ENCODE measurements at places on chromosomes 6 and 20. TPM values are rescaled to one million over a fixed set of nuclear protein-coding genes. Genes with fewer than 3 reads are reported as not detected.

The KIF13A gene
- not detected for total RNA-seq

The CFAP61 gene
- not detected for total RNA-seq

The MTFR2 gene
- total RNA-seq: 24.2 TPM

The RBPJL gene
- not detected for total RNA-seq

The ANKRD66 gene
- not detected for total RNA-seq

The LY6G6D gene
- not detected for total RNA-seq

DNA sequence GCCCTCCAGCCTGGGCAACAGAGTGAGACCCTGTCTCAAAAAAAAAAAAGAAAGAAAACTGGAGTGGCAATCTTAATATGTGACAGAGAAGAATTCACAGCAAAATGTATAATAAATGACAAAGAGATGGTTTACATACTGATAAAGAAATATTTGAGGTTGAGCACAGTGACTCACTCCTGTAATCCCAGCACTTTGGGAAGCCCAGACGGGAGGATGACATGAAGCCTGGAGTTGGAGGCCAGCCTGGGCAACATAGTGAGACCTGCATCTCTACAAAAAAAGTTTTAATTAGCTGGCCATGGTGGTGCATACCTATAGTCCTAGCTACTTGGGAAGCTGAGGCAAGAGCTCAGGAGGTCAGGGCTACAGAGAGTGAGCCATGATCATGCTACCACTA is 12.4 kb upstream of the DEFB118 start:
- no peak for DNase-seq

DNA sequence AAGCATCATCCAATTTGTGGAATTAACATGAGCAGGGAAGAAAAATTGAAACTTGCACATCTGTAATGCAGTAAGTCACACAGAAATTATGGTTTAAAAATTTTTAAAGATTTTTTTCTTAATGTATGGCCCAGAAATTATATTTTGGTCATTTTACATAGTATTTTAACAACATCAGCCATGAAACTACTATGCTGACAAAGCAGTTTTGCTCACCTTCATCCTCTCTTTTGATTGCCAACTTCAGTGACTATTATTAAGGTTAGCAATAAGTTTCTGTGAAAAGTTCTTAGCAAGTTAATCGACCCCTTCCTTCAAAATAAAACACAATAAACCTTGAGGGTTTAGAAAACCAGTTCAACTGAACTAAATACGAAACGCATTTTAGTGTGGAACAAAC is 1347.0 kb downstream of the EPHA7 start:
- DNase-seq: no peak

- no peak for DNase-seq
Observed at GRCh38 chr6:5217356-5217755, 43.4 kb downstream of the LYRM4 start.

GRCh38 chr6:14964556-14965270 is 281.2 kb upstream of the JARID2 start:
- DNase-seq: no peak

- no peak for DNase-seq
Observed at GRCh38 chr20:43849496-43850186, 65.0 kb upstream of the TOX2 start.

DNA sequence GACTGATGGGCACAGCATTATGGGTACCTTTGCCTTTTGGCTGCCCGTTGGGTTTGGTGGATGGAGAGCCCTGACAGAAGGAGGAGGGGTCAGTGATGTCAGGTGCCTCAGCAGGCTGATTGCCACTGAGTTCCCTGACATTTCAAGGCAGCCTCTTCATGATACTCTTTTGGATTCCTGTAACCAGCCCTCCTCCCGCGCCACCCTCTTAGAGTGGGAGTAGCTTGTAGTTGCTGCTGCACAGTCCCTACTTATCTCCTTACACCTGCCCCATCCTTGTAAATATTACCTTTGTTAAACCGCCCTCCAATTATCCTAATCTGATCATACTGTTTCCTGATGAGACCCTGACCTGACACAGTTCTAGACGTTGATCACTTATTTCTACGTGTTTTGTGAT is 140.0 kb downstream of the CFAP61 start:
- DNase-seq: no peak

DNA sequence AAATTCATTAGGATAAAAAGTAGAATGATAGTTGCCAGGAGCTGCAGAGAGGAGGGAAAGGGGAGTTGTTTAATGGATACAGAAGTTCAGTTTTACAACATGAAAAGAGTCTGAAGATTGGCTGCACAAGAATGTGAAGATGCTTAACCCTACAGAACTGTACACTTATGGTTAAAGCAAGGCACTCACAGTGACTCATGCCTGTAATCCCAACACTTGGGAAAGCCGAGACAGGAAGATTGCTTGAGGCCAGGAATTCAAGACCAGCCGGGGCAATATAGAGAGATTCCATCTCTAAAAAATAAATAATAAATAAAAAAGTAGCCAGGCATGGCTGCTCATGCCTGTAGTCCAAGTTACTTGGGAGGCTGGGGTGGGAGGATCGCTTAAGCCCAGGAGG is 174.0 kb downstream of the TASP1 start:
- DNase-seq: no peak

DNA sequence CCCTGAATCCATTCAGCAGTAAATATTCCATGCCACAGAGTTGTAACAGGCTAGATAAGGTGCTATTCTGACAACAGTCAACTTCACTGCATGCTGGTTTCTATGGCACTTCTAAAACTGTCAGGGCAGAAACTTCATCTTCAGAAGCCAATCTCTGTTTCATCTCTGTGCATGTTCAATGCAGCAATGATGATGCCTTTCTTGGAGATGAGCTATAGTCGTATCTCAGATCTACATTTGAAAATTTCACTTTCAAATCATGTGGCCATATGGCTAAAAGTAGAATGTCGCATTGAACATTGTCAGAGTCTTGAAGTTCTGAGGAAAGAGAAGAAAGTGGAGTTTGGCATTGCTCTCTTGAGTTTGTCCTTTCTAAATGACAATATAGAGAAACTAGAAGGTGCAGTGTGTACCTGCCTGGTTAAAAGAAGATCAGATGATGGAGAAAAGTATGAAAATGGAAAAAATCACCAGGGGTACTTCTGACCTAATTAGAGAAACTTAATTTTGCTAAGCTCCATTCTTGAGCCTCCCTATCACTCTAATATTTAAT is 49.0 kb upstream of the VSTM2L start:
- DNase-seq: no peak

DNA sequence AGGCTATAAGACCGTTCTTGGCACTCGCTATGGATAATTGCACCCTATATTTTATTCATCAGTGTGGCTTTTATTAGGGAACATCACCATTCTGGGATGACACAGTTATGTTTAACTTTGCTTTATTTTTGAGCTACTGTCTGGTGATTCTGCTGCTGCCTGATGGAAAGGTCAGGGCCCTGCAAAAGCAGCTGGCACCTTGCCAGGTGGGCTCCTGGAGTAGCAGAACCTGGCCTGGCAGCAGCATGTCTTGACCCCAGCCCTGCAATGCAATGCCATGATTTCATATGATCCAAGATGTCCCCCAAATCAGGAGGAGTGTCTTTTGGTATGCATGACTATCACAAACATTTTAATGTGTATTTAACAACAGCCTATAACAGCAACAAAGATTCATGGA is 228.4 kb upstream of the RSPO3 start:
- DNase-seq: no peak

GRCh38 chr6:119312875-119313338 is 36.7 kb downstream of the MAN1A1 start:
- peak; percentile 52 for DNase-seq

DNA sequence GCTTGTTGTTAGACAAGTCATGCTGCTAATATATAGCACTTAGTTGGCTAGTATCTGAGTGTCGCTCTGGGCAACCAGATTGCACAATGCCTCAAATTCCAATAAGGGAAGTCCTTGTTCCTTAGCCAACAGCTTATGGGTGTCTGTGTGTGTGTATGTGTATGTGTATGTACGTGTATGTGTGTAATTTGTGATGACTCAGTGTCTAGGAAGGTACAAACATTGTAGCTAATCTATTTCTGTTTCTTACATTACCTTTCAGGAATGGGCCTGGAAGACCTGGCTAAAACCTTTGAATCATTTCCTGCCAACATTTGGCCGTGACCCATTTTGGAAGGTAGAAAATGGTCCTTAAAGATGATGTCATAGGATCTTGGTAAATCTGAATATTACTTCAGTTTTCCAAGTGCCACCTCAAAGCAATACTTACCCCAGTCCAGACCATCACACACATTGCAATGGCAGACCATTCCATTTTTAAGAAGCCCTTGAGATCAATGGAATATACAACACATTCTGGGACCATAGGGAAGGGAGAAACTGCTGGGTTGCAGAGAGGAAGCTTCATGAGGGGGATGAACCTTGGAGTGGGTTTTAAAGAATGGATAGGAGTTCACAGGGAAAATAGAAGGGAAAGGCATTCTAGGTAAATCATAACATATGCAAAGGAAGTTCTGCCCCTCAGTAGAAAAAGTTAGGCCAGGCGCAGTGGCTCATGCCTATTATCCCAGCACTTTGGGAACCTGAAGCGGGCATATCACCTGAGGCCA is 25.1 kb downstream of the NEDD9 start:
- no peak for DNase-seq

GRCh38 chr20:33672426-33673113 is 1.7 kb downstream of the NECAB3 start:
- DNase-seq: no peak

DNA sequence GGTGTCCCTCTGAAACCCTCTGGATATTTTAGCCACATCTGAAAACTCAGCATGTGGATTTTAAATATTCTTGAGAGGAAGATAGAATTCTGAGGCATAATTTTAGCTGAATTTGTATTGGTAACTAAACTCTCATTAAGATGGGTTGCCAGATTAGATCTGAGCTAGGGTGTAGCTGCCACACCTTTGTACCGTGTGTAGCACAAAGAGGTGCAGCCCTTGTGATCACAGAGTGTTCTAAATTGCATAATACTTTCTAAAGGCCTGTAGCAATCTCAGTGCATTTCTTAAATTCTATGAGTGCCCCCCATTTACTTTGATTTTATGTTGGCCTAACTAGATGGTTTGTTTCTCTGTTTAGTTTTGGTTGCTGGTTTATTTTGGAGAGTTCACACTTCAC is 53.0 kb downstream of the FLRT3 start:
- no peak for DNase-seq

GRCh38 chr6:34300332-34300751 is 51.5 kb upstream of the SMIM29 start:
- no peak for DNase-seq

DNA sequence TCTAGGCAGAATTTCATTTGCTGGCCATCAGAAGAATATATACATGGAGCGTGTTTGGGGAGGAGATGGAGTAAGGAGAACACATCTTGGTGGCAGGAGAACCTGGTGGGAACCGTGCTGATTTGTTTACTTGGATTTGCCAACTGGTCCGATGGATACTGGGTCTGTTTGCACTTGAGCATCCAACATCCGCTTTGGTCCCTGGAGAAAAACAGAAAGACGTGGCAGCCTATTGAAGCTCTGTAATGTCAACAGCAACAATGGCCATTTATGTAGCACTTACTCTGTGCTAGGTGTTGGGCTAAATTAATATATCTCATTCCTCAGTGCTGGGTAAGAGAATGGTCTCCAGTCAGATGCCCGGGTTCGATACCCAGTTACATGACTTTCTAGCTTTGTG is 125.6 kb downstream of the BCAS1 start:
- DNase-seq: no peak

GRCh38 chr6:92840246-92840930 is 579.0 kb downstream of the EPHA7 start:
- DNase-seq: no peak

DNA sequence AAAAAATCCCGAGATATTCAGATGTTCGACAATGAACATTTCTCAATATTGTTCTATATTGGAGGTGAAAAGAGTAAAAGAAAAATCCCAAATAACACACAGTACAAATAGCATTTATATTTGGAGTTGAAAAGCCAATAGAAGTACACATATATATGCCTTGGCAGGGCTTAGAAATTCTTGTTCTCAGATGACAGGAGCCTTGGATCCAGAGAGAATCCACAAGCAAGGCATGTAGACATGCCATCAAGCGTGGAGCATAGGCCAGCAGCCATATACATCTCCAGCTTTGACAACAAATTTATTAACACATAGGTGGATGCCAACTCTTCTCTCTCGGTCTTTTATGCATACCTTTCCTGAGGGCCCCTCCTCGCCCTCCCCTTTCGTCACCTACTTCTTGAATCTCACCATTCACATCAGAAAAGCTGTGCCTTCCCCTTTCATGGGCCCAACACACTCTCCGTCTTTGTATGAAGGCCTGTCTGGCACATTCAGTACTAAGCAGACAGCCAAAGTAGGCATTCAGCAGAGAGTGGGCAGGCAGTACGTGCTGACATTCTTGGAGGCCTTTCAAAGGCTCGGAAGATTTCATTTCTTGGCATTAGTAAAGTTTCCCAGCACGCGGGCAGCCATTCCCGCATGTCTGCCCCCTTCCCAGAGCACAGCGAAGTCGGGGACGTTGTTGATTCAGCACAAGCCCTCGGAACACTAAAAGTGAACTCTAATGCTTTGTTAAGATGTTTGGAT is 18.2 kb downstream of the NEDD9 start:
- no peak for DNase-seq

DNA sequence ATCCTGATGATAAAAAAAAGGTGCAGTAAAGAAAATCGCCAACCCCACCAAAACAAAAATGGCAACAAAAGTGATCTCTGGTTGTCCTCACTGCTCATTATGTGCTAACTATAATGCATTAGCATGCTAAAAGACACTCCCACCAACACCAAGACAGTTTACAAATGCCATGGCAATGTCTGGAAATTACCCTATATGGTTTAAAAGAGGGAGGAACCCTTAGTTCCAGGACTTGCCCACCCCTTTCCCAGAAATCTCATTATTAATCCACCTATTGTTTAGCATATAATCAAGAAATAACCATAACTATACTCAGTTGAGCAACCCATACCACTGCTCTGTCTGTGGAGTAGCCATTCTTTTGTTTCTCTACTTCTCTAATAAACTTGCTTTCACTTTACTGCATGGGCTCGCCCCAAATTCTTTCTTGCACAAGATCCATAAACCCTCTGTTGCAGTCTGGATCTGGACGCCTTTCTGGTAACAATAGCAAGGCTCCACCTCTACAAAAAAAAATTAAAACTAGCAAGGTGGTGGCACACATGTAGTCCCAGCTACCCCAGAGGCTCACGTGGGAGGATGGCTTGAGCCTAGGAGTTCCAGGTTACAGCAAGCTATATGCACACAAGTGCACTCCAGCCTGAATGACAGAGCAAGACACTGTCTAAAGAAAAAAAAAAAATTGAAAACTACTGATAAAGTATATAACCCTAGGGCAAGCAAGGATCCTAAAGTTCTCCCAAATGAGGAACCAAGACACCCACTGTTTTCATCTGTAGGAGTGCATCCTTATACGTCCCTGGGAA is 278.8 kb upstream of the JARID2 start:
- no peak for DNase-seq

DNA sequence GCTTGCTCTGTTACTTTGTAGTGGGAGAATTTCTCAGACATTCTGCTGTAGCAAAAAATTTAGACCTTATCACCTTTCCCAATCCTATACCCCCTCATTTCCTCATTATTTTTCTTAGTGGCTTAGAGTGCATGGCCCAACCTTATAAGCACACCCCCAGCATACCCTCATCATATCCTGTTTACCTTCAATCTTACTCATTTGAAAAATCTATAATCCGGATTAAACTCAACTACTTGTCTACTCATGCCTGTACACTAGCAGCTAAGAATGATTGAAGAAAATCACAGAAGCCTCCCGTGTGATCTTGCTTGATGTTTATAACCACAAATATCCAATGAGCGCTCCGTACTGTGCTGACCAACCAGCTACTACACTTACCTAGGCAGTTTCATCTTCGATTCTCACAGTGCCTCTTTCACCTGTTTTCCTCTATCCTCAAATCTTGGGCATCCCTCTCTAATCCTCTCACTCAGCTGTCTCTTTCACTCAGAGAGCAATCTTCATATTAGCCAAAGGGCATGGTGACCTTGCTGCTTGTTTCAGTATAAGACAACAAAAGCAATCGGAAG is 36.6 kb downstream of the AIG1 start:
- DNase-seq: peak; percentile 15
